ENCODE measurements at places on chromosomes 5 and 9.

DNA sequence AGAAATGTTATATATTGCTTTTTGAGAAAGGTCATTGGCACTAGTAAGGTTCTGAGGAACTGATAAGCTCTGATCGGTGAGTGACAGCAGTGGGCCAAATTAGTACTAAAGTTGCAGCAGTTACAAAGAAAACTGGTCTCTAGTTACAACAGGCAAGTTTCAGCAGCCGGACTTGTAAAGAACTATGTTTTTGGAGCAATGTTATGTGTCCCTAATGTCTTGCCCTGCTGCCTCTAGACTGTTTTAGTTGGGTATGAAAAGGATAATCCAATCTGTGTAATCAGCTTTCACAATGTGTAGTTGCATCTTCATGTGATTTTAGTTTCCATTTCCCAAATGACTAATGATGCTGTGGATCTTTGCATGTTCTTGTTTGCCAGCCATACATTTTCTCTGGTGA lies 113.5 kb downstream of the CAMK4 start:
- DNase-seq, result no peak

DNA sequence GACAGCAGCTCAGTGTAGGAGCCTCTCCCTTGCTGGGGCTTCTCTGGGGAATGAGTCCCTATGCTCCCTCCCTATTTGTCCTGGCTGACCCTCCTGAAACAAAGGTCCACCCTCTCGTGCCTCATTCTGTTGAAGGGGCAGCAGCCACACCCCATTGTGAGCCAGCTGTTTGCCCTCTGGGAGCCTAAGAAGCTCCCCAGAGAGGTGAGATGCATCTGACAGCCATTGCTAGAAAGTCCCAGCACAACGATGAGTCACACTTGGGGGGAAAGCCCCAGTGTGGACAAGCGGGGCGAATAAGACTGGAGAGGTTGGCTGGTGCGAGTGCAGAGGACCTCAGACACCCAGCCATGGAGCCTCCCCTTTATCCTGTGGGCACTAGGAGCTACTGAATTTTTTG lies 101.4 kb downstream of the PPARGC1B start:
- DNase-seq, result no peak

DNA sequence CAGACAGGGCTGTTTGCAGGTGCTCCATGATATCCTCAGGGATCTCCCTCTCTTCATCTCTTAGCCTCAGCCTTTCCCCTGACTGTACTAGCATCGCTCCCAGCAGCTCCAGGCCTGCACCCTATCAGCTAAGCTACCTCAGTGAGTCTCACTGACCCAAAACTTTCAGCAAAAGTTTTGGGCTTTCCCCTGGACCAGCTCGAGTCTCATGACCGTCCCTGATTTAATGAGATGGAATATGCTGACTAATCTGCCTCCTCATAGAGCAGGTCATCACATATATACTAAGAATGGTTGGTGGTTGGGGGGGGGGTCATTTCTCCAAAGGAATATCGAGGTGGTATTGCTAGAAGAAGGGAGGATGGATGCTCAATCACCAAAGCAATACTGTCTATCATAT lies 151.5 kb downstream of the NR3C1 start:
- no peak for DNase-seq

- DNase-seq, result no peak
These were observed 17.2 kb upstream of the EFNA5 start for GRCh38 chr5:107687937-107688336.

DNA sequence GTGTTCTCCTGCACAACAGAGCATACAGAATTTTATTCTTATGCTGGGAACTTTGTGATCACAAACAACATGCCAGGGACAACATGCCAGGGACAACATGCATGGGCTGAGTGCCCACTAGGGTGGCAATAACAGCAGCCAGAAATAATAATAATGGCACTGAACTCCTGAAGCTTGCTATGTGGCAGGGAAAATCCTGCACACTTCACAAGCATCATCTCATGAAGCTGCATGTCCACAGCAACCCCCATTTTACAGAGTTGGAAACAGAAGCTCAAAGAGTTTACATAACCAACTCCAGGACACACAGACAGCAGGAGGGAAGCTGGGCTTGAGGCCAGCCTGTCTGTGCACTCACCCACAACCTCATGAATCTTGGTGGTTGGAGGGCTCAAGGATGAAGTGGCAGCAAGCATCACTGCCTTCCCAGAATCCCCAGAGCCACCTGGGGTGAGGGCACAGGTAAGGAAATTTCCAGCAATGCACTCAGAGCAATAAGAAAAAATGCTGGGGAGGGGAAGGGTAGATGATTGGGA lies 111.4 kb downstream of the GABBR2 start:
- DNase-seq, result no peak

DNA sequence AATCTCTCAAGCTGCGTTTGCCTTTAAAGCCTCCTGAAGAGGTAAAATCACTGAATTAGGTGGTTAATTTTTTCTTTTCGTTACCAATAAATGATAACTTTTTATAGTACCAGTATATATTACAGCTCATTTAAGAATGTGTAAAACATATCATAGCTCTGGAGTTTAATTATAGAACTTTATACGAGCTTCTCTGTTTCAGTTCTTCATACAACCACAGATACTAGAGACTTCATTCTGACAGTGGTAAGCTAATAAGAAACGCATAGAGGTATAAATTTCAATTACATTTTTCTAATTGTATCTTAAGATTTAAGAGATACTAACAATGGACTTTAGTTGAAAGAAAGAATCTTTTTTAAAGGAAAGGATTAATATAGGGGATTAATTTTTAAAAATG lies 73.9 kb downstream of the PBX3 start:
- no peak for DNase-seq

- DNase-seq, result no peak
These were observed 43.2 kb downstream of the PSMB7 start for GRCh38 chr9:124372038-124372437.

- DNase-seq, result no peak
These were observed 149.8 kb downstream of the ICE1 start for GRCh38 chr5:5572010-5572865.

GRCh38 chr5:87541033-87541432 lies 128.3 kb upstream of the CCNH start:
- peak; percentile 4 for DNase-seq

DNA sequence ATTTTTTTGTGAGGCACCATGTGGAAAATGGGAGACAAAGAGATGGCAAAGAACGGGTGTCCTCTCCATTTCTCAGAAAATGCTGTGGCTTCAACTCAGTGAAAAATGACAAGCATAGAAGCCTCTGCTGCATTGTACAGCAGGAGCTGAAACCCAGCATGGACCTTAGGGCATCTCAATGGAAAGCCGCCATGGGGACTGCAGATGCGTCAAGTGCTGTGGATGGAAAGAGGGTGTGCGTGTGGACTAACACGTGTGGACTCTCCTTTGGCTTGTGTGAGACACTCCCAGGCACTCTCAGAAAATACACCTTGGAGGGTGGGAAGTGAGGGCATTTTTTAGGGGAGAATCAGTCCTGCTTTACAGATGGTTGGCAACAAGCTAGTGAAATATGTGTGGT lies 2.2 kb upstream of the GLRX start:
- no peak for DNase-seq

- DNase-seq, result no peak
These were observed 129.1 kb upstream of the MEF2C start for GRCh38 chr5:89011778-89012711.

DNA sequence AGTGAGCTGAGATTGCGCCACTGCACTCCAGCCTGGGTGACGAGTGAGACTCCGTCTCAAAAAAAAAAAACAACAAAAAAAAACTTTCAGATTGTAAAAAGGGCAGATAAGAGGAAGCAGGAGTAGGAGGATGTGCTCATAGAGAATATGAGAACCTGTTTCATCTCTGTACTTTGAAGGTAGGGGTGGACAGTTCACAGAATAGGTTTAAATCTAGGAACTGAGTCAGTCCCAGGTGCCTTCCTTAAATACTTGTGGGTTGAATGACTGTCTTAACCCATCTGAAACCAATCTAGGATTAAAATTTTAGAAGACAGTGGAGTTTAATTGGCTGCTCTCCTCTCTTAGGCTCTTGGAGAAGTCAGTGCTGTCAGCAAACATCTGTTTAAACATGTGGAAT lies 12.4 kb downstream of the POLK start:
- DNase-seq, result no peak

DNA sequence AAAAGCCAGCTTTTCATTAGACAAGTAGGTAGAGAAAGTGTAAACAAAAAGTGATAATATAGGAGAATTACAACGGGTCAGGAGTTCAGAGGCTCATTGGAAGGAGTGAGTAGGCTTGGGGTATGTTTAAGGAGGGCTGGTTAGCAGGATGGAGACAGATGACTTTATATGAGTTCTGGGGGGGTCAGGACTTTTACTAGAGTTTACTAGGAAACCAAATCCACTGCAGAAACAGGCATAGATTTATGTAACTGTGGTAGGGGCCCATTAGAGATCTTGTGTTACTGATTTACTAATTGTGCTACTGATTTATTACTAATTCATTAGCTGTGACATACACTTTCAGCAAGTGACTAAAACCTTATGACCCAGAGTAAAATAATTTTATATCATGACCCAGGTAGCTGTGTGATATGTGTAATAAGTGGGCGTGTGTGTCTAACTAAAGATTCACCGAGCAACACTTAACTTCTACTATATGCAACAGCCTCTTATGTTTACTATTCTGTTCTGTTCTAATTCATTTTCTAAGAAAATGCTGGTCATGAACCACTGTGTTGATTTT lies 73.5 kb downstream of the IQGAP2 start:
- DNase-seq, result no peak

DNA sequence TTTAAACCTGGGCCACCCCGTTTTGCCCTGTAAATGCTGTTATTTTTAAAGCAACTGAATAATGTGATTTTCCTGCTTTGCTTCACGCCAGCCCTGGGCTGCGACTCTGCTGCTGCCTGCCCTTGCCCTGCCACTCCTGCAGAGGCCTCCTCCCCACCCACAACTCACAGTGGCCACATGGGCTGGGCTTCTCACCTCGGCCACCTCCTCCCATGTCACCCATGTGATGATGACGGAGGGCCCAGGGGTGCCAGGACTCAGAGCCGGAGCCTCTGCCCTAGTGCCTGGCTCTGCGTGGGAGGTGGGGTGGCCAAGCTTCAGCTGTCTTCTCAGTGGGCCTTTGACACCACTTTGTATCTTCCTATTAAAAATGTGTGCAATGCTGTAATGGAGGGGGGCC lies 48.1 kb upstream of the NKD2 start:
- DNase-seq, result no peak

DNA sequence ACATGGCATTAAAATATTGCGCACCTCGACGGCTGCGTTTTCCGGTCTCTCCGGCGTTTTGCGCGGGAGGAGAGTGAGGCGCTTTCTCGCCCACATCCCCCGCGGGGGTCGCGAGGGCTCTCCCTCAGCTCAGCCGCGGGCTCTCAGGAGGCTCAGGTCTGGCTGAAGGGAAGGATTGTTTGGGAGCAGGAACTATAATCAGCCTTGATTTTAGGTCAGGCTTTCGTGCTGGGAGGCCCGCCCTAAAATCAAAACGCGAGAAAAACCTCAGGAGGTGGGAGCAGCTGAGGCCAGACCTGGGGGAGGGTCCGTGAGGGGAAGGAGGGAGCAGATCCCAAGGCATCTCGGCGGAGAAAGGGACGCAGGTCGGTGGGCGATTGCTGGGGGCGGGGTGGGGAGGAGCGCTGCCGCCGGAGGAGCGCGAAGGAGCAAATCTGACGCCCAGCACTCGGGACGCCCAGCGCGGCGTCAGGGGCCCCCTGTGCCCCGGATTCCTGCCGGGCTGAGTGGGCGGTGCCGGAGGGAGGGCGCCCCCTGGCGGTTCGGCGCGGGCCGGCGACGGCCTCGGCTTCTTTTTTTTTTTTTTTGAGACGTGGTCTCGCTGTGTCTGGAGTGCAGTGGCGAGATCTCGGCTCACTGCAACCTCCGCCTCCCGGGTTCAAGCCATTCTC lies 18.7 kb upstream of the RNF130 start:
- DNase-seq, result peak; percentile 21

DNA sequence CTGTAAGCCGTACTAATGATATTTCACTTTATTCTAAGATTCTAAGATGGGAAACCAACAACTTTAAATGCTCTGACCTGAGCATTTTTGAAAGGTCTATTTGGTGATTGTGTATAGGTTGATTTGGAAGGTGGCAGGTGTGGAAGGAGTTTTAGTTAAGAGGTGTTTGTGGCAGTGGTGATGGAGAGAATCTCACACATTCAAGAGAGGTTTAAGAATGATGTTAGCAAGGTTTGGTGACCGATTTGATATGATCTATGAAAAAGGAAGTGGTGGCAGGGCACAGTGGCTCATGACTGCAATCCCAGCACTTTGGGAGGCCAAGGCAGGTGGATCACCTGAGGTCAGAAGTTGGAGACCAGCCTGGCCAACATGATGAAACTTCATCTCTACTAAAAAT lies 319.2 kb upstream of the CD180 start:
- DNase-seq, result no peak

DNA sequence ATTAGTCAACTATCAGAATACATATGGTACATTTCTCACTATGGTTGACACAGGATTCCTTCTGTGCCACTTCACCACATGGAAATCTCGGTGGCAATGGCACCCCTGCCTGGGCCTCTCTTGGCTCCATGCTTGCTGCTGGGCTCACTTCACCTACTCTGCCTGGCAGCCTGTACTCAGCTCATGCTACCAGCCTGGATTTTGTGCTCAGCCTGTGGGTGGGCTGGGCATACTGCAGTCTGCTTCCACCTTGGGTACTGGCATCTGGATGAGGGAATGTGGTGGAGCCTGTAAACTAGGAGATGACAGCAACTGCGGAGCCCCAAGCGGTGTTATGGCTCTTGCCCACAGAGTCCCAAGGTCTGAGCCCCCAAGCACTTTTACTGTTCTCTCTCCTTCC lies 604.1 kb downstream of the MTRR start:
- no peak for DNase-seq

DNA sequence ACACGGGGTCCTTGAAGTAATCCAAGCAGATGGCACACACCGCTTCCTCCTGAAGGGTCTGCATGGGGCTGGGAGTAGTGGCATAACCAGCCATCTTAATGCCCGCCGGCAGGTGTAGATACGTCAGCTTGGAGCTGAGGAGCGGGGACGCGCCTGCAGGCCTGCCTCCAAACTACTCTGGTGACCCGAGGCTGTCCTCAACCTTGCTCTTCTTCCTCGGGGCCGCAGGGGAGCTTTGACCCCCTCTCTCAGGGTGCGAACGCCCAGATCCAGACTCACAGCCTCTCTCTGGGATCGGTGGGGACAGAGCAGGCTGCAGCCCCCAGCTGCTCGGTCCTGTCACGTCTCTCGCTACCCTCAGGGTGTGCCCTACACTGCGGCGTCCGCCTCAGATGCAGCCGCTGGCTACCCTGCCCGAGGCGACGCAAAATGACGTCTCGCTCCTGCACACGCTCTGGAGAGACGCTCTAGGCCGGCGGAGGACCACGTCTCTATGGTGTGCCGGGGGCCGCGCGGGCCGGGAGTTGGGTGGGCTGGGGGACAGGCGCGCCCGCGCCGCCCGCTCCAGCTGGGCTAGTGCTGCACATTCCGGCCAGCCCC lies at the start of gene TRIM52:
Gene TRIM52 (minus strand): TSS at position 424 of the 600 bp plus-strand sequence. CDS start 330 bp downstream, at position 94.
- DNase-seq, result no peak

- no peak for DNase-seq
These were observed 18.2 kb downstream of the FAF2 start for GRCh38 chr5:176466245-176466871.

DNA sequence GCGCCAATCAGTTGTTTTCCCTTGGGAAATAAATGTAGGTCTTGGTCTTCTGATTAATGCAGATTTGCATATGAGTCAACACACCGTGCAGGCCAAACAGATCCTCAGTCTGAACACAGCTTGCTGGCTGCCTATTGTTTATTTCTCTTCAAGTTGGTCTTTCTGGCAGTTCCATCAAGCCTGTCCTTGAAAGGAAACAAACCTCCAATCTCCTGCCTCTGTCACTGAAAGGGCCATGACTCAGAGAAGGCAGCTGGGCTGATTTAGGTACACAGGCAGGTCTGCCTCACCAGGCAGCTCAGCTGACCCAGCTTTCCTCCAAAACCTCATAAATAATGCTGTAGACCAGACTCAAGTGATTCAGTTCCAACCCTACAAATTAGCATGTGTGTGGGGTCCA lies 175.9 kb downstream of the MAN2A1 start:
- DNase-seq, result no peak
